HL-60 (cell line): ENCODE measurements at places on chromosomes 1 and 21.

- no peak for DNase-seq
Observed at GRCh38 chr1:233340966-233341516, 13.5 kb downstream of the MAP3K21 start.

GRCh38 chr1:221521686-221522085 is 220.2 kb downstream of the DUSP10 start:
- DNase-seq, result no peak

GRCh38 chr1:212591922-212592321 is 16.6 kb upstream of the ATF3 start:
- no peak for DNase-seq

- DNase-seq, result no peak
Observed at GRCh38 chr1:165053351-165053750, 303.2 kb downstream of the LMX1A start.

GRCh38 chr21:45407629-45408247 is 2.8 kb downstream of the COL18A1 start:
- no peak for DNase-seq

DNA sequence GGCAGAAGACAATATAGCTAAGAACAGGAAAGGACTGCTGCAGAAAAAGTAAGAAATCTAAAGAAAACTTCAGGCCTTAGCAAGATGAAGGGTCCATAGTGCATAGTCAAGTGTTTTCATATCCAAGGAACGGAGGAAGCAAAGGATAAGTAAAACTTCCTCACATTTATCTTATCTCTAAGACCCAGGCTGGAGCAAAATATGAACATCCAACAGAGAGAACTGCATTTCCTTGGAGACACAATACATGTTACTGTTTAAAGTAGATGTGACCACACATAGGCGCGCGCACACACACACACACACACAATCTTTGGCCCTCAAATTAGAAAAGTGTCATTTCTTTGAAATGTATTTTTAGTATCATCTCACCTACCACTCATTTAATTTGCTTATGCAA is 66.7 kb downstream of the TTLL7 start:
- no peak for DNase-seq

DNA sequence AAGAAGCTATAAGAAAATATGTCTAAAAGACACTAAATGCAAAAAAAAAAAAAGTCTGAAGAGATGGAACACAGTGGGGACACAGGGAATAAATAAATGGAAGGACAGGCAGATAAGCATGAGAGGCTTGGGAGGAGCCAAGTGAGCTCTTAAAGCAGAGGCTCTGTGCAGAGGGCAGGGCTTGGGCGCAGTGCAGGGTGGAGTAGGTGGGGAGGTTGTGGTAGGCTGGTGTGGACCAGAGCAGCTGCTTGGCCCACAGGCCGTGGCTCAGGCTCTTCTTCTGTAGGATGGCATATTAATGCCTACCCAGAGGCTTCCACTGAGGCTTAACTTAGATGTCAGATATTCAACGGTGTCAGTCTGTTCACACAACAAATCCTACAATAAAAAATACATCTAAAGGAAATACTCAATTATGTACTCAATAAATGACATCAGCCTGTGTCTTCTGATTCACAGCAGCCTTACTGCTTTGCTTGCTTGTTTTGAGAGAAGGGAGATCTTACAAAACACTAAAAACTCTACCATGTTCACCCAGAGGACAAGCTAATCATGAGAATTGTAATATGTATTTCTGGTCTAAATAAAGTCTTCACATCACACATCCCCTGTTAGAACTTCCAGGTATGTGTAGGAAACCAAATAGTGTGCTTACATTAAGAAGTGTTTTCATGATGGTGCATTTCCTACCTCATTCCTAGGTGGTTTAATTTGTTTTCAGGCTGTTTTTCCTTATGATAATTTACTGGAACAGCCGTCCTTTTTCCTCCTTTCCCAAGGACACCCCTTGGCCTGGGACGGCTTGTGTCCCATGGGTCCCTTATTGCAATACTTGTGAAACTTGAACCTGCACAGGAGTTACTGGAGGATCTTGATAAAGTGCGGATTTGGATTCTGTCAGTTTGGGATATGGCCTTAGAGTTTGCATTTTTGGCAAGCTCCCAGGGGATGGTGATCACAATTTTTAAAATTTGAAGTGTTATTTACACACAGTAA is 24.9 kb downstream of the DIP2A start:
- DNase-seq, result no peak

- no peak for DNase-seq
Observed at GRCh38 chr21:38013741-38014140, 97.5 kb upstream of the KCNJ6 start.

GRCh38 chr1:26717017-26717491 is 21.2 kb downstream of the ARID1A start:
- no peak for DNase-seq

DNA sequence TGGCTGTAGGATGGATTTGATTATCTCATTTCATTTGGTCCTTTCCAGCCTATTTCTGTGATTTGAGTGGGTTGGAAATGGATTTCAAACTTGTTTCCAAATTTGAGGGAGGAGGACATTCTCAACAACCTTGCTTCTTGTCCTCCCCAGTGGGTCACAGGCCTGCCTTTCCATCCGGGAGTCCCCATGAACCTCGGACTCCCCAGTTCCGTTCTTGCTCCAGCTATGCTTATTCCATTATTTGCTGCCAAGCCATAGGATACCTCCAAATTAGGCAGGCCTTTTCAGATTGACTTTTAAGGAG is 97.8 kb downstream of the DUSP10 start:
- DNase-seq, result no peak

- DNase-seq, result no peak
Observed at GRCh38 chr21:31408301-31409088, 64.4 kb upstream of the TIAM1 start.

DNA sequence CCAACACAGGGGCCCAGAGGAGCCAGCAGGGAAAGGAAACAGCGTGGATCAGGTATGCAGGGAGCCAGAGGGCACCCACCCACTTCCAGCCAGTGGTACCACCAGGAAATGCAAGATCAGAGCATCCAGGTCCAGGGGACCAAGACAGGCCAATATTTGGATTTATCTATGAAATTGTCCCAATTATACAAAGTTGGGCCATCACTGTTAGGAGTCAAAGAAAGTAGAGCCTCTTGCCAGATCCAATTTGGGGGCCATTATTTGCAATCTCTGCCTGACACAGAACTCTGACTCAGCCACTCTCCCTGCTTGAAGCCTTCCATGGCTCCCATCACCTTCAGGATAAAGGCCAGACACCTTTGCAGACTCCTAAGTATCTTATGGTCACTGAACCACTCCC is 21.1 kb upstream of the TAS1R2 start:
- no peak for DNase-seq

GRCh38 chr1:172616636-172617035 is 42.3 kb upstream of the FASLG start:
- peak; percentile 55 for DNase-seq

GRCh38 chr1:8017495-8018197 is 8.5 kb downstream of the ERRFI1 start:
- DNase-seq, result no peak

- no peak for DNase-seq
Observed at GRCh38 chr1:9909234-9910046, 629 bp downstream of the CTNNBIP1 start.

DNA sequence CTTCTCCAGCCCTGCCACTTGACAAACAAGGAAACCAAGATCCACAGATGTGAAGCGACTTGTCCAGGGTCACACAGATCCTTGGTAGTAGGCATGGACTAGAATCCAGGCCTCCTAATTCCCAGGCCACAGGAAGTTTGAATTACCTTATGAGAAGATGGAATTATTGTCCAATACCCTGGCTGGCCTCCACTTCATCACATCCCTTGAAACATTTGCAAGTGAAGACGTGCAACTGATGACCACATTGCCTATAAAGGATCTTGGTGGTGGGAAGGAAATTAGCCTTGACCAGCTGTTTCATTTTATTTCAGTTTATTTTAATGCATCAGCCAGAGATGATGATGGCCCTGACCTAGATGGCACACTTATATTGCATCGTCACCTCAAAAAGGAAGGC is 165.8 kb upstream of the CAMK1G start:
- DNase-seq, result no peak

DNA sequence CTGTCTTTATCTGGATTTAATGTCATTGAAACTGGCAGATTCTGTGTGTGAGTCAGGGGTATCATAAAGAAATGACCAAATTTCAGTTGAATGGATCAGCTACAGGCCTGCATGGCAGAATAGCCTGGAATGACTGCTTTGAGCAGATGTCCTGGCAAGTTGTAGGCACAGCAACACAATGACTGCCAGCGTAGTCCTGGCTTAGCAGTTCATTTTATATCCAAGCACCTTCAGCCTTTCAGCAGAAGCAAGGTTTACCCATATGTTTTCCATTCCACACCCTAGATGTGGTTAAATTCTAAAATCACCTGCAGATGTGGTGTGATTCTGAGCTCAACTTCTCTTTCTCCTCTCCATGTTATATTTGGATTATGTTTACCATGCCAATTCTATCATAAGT is 22.3 kb upstream of the PTGFR start:
- no peak for DNase-seq

GRCh38 chr1:153293480-153293775 is 19.3 kb downstream of the PGLYRP3 start:
- no peak for DNase-seq

GRCh38 chr1:229709500-229710013 is 83.5 kb downstream of the URB2 start:
- no peak for DNase-seq

DNA sequence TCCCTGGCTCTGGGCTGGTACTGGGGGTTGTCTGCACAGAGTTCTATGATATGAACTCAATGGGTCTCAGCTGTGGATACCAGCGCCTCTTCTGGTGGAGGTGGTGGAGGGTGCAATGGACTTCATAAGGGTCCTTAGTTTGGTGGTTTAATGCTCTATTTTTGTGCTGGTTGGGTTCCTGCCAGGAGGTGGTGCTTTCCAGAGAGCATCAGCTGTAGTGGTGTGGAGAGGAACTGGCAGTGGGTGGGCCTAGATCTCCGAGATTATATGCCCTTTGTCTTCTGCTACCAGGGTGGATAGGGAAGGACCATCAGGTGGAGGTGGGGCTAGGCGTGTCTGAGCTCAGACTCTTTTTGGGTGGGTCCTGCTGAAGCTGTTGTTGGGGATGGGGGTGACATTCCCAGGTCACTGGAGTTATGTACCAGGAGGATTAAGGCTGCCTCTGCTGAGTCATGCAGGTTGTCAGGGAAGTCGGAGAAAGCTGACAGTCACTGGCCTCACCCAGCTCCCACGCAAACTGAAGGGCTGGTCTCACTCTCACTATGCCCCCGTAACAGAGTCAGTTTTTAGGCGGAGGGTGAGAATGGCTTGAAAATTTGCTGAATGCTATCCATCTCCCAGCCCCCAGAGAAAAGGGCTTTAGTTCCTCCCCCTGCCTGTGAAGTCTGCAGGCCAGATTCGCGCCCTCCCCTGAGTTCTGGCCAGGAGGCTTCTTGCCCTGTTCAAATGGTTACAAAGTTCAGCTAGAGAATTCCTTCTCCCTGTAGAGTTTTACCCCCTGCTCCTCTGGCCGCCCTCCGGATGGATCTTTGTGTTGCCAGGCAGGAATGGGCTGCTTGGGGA is 902.9 kb downstream of the LTN1 start:
- DNase-seq, result no peak

DNA sequence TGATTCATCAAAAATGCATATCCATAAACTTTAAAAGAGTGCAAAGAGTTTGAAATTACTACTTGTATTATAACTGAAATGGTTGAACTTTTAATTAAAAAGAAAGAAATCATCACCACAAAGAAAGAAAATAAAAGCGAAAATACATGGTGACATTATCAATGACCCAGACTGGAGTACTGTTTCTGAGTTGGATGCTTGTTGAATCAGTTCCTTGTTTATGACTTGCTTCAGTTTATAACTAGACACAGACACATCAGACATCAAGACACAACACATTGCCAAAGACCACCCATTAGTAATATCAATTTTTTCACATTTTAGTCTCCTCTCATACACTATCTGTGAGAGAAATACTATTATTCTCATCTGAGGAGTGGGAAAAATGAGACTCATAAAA is 293.0 kb downstream of the MRPL39 start:
- DNase-seq, result no peak

DNA sequence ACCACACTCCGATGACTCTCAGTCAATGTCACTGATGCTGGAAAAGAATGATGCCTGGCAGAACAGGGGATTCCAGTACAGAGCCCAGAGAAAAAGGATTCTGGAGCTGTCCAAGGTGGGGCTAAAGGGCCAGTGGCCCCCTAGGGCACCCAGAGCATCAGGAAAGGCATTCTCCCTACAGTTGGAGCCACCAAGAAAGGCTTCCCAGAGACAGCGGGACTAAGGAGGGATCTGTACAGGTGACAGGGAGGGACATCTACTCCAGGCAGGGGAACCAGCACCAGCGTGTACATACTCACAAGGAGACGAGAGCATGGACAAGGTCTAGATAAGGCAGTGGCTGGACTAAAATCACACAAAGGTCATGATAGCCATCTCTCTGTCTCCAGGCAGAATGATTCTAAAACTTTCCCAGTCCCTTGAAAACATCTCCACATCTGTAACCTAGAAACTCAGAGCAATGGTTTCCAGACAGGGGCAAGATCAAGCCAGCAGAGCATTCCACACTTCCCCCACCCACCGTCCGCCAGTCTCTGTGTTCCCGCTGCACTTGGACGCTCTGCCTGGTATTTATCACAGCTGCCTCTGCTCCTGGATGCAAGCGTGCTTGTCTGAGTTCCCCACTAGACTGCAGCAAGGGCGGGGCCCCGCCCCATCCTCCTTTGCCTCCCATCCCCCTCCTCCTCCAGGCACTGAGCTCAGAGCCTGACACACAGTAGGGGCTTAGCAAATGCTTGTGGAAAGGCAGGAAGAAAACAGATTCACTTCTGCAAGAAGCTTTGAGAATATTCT is 111.6 kb upstream of the ZC3H12A start:
- no peak for DNase-seq

- DNase-seq, result no peak
Observed at GRCh38 chr1:37100310-37100709, 66.0 kb upstream of the GRIK3 start.

DNA sequence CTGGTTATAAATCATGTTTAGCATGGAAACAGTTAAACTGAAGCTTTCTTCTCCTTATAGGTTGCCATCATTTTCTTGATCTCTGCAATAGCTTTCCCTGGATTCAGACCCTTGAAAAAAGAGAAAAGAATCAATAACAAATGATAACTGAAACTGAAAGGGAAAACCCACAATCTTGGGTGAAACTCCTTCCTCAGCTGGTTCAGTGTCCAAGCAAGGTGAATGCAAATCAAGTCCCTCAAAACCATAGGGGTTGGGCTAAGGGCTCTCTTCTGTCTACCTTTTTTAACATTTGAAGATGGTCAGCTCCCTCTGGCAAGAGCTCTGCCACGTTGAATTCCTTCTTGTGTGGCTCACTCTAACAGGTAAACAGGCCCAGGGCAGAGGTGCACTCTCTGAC is 7.1 kb upstream of the ATP13A2 start:
- no peak for DNase-seq

DNA sequence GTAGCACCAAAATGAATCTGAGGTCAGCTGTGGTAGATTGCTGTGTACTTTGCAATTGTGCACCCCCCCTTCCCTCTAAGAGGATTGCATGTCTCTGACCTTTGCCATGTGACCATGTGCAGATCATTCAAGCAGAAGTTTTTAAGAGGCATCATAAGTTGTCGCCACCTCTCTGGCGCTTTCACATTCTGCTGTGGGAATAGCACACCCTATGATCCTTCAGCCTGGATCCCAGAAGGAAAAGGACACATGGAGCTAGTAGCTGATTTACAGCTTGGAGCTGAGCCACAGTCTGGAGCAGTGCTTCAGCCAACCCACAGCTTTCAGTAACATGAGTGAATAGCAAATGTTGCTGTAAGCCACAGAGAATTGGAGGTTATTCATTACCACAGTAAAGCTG is 158.5 kb downstream of the TSEN15 start:
- no peak for DNase-seq
